ENCODE measurements at places on chromosomes 5 and 9. TPM values are rescaled to one million over a fixed set of nuclear protein-coding genes. Genes with fewer than 3 reads are reported as not detected.

The GABRA1 gene
- total RNA-seq, result 19.4 TPM

The HRCT1 gene
- total RNA-seq, result not detected

The LCN9 gene
- not detected for total RNA-seq

The PTRH1 gene
- total RNA-seq, result 5.2 TPM

The CCDC112 gene
- 69.8 TPM for total RNA-seq

The TMEM174 gene
- not detected for total RNA-seq

The OR1L8 gene
- not detected for total RNA-seq

The ZCCHC7 gene
- total RNA-seq, result 22.1 TPM

The LURAP1L gene
- total RNA-seq, result 0.98 TPM

The PLPP7 gene
- 5.2 TPM for total RNA-seq

The ECM2 gene
- 5.2 TPM for total RNA-seq

The IFNA13 gene
- not detected for total RNA-seq

The SLC25A2 gene
- not detected for total RNA-seq

The BBLN gene
- total RNA-seq, result 44.7 TPM

The CYLC2 gene
- not detected for total RNA-seq

The LTC4S gene
- 0.74 TPM for total RNA-seq

The SLC45A2 gene
- 0.49 TPM for total RNA-seq

The NR2F1-AS1 gene
- 50.4 TPM for total RNA-seq

The NFIB gene
- 139 TPM for total RNA-seq

The IFNA4 gene
- not detected for total RNA-seq

The LCN10 gene
- not detected for total RNA-seq

The AGXT2 gene
- not detected for total RNA-seq

The LCP2 gene
- 0.98 TPM for total RNA-seq

The TOR4A gene
- total RNA-seq, result 0.49 TPM

The CCNJL gene
- total RNA-seq, result 2.2 TPM

The SPATA31A3 gene
- total RNA-seq, result not detected

The SLC28A3 gene
- not detected for total RNA-seq

The ACOT12 gene
- 0.98 TPM for total RNA-seq

The MACIR gene
- 28.5 TPM for total RNA-seq

The SLC34A1 gene
- not detected for total RNA-seq

The CNTFR gene
- 15.0 TPM for total RNA-seq

The IL3 gene
- not detected for total RNA-seq

The RPS14 gene
- total RNA-seq, result 1,676 TPM

The SVEP1 gene
- 6.1 TPM for total RNA-seq

The CARD9 gene
- total RNA-seq, result under 0.01 TPM

The EDIL3 gene
- 37.1 TPM for total RNA-seq

The HAND1 gene
- total RNA-seq, result not detected

The SPDL1 gene
- total RNA-seq, result 17.2 TPM

The FCN2 gene
- not detected for total RNA-seq

The PCDHB4 gene
- 5.2 TPM for total RNA-seq

The AFAP1L1 gene
- total RNA-seq, result 5.2 TPM

The SOX30 gene
- total RNA-seq, result not detected

The FOXD4L4 gene
- 0.25 TPM for total RNA-seq

All from temporal lobe (tissue), 4 donors.